ENCODE measurements at places on chromosomes 2 and 18.

GRCh38 chr18:48407358-48407757 lies 1.8 kb downstream of the ZBTB7C start:
- DNase-seq, result no peak

DNA sequence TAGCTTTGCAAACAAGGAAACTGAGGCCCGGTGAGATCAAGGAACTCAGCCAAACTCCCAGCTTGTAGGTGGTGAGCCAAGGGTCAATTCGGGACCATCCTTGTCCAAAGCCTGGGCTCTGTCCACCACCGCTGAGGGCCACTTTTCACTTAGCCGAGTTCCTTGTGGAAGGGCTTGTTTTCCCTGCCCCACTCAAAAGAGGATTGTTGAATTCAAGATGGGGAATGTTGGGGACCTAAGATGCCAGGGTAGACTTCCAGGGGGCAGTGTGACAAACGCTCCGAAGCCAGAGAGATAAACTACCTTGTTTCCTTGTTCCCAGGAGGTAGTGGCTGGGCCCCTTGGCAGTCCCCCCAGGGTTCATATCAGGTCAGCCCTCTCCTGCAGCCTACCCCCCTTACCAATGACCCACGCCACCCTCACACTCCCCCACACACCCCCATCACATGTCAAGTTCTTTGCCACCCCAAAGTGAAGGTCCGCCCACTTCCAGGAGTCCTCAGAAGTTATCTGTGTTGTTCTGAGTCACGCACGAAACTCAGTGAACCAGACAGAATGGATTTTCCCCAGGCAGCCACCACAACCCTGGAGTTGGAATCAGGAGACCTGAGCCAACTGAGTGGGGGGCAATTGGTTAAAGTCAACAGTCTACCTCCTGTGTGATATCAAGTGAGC lies 10.3 kb upstream of the ATOH8 start:
- DNase-seq, result no peak

- no peak for DNase-seq
These were observed 810.7 kb downstream of the LRRTM4 start for GRCh38 chr2:76711490-76711889.

DNA sequence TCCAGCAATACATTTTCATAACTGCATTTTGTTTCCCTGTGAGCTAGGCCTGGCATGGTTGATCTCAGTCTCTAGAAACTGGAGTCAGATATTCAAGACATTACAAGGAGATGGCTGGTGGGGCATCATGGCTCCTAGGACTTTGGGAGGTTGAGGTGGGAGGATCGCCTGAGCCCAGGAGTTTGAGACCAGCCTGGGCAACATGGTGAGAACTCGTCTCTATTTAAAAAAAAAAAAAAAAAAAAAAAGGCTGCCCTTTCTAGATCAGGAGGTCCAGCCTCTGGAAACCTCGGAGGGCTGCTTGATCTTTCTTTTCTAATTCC lies 362 bp upstream of the VAMP8 start:
- no peak for DNase-seq

GRCh38 chr2:201698588-201699226 lies at the start of gene MPP4:
TSS of gene MPP4 (minus strand) at chr2:201698644. CDS start at chr2:201693954, 4,690 bp downstream.
- no peak for DNase-seq

DNA sequence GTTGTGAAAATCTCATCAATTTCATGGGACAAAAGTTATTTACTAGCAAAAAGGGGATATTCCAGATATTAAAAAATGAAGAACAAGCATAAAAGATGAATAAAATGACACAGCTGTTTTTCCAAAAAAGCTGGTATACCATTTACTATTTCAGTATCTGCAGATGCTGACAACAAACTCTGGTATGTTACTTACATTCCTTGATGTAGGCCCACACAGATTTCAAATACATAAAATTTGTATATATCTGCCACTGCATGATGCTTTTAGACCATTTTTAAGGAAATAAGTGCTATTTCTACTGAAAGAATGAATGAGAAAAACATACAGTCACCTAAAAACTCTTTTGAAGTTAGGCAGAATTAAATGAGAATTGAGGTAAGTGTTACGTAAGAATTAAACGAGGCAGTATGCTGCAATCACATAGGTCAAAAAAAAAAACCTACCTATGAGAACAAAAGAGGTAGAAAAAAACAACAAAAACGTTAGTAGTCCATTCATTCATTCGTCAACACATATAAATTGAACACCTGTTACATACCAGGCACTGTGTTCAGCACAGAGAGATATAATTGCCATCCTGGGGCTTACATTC lies 32.5 kb downstream of the ARL5A start:
- DNase-seq, result no peak

DNA sequence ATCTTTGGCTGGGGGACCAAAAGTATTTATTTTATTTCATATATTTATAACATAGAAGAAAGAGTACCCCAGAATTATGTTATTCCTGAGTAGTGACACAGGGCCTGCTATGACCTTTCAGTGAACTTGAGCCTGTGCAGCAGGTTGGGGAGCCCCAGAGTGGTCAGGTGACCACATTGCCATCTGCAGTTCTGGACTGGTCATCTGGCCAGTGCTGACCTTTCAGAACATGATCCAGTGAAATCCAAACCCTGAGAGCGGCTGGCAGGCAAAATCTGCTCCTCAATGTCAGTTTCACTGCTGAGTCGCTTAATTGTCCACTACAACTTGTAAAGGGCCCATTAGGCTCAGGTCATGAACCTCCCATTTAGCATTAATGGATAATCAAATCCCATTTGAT lies 336.7 kb upstream of the KCNH7 start:
- DNase-seq, result no peak

- no peak for DNase-seq
These were observed 154.3 kb downstream of the SEPTIN10 start for GRCh38 chr2:109459485-109459884.

GRCh38 chr2:68088940-68089339 lies 26.1 kb upstream of the C1D start:
- no peak for DNase-seq

DNA sequence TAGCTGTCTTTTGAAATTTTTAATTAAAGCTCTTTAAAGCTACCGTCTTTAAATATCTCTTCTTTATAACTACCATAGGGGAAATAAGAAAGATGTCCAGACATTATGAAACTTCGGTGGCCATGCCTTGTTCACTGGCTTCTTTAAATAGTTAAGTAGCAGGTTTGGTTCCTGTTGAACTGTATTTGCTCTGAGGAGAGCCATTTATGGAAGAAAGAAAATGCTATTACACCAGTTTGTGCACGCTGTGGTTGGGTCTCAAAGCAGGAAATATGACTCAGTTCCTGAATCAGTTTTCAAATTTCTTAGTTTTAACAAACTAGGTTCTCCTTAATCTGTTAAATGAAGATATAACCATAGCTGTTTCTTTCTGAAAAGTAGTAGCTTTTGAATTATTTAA lies 12.2 kb downstream of the ARPC2 start:
- DNase-seq, result peak; percentile 77

DNA sequence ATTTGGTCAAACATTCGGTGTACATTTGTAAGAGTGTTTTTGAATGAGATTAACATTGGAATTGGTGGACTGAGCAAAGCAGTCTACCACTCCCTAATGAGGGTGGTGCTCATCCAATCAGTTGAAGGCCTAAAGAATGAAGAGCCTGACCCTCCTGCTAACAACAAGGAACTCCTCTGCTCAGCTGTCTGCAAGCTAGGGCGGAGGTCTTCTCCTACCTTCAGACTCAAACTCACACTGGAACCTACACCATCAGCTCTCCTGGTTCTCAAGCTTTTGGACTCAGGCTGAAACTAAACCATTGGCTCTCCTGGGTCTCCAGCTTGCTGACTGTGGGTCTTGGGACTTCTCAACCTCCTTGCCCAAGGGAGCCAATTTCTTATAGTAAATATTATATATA lies 55.5 kb upstream of the NPAS2 start:
- DNase-seq, result no peak

DNA sequence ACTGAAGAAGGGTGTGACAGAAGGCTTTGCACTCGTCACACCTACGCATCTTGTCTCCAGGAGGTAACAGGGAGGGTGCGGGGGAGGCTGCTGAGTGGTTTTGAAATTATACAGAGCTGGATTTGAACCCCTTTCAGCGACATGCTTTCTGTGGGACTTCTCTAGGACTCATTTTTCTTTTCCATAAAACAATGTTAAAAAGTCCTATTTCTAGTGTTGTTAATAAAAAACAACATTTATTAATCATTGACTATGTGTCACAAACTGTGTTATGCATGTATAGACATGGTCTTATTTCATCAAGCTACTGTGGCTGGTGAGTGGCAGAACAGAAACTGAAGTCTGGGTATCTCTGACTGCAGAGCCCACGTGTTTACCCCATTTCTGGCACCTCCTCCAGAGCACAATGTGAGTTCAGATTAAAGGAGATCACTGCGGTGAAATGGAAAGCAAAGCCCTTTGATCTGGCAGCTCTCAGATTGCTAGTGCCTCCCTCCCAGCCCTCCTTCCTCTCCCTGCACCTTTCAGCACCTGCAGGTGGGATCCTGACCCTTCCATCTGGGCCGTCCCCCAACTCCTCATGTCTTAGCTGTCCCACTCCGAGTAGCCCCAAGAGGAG lies 315.5 kb upstream of the MYT1L start:
- DNase-seq, result no peak

GRCh38 chr2:36964496-36965058 lies 1.8 kb downstream of the STRN start:
- no peak for DNase-seq

DNA sequence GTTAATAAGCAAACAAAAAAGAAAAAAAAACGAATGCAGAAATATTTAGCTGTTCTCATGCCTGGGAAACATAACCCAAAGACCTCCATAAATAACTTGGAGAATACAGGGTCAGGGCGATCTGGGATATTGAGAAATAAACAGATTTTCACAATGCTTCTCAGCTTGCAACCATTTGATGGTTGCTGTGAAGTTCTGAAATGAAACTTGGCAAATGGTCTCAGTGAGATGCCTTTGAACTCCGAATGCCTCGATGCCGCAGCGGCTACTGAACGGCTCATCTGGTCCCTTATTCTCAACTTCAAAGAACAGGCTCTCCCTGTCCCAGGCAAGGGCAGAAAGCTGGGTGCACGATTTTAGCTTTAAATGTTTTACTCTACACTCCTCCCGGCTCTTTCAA lies 78.1 kb downstream of the ZNF516 start:
- no peak for DNase-seq

GRCh38 chr2:69926849-69927515 lies 12.1 kb downstream of the MXD1 start:
- DNase-seq, result no peak

DNA sequence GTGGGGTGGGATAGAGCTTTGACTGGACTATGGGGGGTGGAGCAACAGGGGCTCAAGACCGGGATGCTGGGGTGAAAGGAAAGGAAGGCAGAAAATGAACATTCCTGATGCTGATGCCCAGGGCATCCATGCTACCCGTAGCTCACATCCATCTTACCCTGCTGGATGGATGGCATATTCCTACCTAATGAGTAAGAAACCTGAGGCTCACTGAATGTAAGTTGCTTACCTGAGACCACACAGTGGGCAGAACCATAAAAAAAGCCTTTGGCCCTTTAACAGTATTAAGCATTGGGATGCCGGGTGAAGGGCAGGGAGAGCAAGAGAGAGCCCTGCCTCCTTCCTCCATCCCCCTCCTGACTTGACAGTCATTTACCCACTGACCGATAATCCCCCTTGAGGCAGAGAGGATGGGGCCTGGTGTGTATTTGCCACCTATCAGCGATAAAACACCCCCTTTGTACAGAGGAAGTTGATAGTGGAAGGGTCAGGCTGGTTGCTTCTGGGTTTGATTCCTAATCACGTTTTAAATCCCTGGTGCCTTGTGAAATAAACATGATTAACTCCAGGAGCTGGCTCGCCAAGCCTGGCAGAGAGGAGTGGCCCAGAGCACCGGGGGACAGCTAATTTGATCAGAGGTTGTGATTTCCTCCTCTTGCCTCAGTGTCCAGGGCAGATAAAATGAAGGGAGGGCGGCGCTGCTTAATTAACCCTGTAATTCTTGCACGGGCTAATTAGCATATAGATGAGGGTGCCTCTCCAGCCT lies 105.9 kb upstream of the HS6ST1 start:
- DNase-seq, result no peak

DNA sequence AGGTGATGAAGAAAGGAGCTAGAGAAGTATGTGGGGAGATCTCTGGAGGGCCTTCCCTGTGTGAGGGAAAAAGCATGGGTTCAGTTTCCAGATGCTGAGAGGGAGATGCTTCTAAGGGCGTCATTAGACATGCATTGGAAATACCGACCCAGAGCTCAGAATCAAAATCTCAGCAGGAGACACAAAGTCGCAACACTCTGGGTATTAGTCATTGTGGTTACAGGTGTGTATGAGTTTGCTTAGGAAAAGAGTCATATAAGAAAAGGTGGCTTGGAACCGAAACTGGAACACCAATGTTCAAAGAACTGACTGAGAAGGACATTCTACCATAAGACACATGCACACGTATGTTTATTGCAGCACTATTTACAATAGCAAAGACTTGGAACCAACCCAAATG lies 477.1 kb downstream of the FBXO15 start:
- DNase-seq, result peak; percentile 10

GRCh38 chr2:69567157-69567908 lies 76.2 kb downstream of the AAK1 start:
- DNase-seq, result no peak

GRCh38 chr2:112674229-112674628 lies 28.5 kb downstream of the SLC20A1 start:
- DNase-seq, result no peak

- no peak for DNase-seq
These were observed 319.7 kb downstream of the CYP26B1 start for GRCh38 chr2:71827973-71828372.

DNA sequence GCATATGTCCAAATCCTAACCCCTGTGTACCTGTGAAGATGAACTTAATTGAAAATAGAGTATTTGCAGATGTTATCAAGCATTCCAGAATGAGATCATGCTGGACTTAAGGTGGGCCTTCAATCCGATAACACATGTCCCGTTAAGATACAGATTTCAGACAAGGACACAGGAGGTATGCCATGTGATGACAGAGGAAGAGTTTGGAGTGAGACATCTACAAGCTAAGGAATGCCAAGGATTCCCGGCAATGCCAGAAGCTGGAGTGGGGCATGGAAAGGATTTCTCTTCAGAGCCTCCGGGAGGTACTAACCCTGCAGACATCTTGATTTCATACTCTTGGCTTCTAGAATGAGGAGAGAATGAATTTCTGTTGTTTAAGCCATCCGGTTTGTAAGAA lies 231.7 kb downstream of the ALK start:
- DNase-seq, result no peak

DNA sequence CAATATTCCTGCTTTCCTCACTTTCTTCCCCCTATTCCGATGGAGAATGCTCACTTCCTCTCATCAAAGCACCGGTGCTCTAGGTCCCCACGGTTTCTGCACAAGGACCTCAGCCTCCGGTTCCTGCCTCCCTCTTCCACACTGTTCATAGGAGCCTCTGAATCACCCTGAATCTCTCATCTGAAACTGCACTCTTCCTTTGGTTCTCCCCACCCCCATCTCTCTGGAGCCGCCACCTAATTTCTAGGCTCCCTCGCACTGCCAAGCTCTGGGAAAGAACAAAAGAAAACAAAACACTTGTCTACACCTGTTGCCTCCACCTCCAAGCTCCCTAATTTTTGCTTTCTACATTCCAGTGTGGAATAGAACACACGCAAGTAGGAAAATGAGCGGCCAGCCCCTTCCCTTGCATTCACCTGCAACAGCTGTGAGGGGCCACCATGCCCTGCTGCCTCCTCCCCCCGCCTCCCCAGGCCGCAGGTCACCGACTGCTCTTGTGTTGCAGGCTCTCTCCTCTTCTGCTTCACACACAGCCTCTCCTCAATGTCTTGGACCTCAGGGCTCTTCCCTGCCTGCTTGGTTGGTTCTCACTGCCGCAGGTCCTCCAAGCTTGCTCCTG lies 9.6 kb downstream of the FBXO15 start:
- no peak for DNase-seq

GRCh38 chr18:38571651-38572050 lies 1006.1 kb upstream of the CELF4 start:
- DNase-seq, result no peak

GRCh38 chr2:233676046-233676445 lies 4.3 kb downstream of the UGT1A9 start:
- no peak for DNase-seq

Measured in GM10248 (cell line).